ENCODE measurements at places on chromosomes 3 and 15.

DNA sequence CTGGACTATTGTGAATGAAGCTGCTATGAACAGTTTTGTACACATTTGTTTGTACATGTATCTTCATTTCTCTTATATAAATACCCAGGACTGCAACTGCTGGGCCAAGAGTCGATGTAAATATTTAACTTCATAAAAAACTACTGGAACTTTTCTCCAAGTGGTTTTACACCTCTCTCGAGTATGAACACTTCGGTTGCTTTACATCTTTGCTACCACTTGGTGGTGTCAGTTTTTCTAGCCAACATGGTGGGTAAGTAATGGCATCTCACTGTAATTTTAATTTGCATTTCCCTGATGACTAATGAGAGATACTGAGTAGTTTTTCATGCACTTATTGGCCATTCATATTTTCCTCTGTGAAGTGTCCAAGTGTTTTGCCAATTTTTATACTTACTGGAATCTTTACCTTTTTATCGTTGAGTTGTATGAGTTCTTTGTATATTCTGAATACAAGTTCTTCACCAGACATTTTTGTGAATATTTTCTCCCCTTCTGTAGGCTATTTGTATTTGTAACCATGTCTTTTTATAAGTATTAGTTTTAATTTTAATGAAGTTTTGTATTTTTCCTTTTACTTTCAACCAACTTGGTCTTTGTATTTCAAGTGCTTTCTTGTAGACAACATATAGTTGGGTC is 44.4 kb downstream of the PCOLCE2 start:
- DNase-seq: peak; percentile 16

DNA sequence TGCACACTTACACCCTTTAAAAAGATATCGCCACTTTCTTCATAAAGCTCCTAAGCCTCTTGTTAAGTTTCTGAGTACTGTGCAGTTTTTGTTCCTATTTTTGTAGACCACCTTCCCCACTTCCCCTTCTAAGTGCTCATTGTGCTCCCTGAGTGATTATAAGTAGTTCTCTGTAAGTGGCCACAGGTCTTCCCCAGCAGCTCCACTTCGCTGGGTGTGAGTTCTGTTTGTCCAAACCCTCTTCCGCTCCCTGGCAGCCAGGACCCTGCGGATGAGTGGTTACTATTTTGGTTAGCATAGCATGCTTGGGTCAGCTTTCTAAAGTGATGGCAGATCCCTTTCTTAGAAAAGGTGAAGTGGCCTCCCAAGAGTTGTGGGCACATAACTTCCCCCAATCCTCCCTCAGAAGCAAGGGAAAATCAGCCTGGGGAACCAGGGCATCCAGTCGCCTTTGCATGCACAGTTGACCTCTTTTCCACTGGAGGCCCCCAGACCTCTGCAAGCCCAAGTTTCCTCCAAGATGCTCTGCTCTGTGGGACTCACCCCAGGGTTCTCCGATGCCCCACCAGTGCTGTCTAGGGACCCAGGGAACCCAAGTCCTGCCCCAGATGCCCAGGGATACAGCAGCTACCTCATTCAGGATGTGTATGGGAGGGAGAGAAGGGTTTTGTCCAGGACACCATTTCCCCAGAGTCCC is 69.6 kb downstream of the ATP10A start:
- no peak for DNase-seq

- no peak for DNase-seq
These were observed 3.5 kb upstream of the MNS1 start for GRCh38 chr15:56468401-56468800.

GRCh38 chr15:61057376-61057775 is 171.7 kb downstream of the RORA start:
- no peak for DNase-seq

- no peak for DNase-seq
These were observed 17.8 kb downstream of the PLXNA1 start for GRCh38 chr3:127000761-127001160.

DNA sequence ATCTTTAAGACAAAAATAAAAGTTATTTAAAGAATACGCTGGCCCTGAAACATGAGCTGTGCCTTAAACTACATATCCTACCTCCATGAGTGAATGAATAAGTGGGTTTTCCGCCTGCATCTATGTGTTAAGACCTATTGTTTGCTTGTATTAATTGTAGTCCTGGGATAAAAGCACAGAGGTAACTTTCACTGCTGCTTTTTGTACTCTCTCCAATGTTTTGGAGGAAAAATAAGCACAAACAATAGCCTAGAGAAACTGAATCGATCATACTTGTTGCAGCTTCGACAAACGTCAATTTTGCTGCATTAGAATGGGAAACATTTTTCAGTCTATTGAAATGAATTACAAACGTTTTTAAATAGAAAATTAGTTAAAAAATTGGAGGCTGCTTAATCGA is 1.3 kb upstream of the CTNNB1 start:
- DNase-seq: no peak

DNA sequence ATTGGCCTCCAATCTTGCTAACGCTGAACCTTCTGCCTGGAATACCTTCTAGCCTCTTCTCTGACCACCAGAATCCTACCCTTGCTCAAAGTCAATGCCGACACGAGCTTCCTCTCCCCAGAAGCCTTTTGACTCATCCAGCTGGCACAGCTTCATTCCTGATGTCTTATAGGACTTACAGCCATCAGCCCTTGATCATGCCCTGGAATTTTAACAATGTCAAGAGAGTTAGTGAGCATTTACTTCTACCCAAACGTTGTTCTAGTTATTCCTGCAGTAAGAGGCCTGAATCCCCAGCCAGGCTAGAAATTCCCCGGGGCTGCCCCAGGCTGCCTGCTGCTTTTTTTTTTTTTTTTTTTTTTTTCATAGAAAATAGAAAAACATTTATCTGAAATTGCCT is 3.9 kb downstream of the CYP1A2 start:
- no peak for DNase-seq
